Ureter (tissue), 1 donor: ENCODE measurements at places on chromosomes 11 and 22. TPM values are rescaled to one million over a fixed set of nuclear protein-coding genes. Genes with fewer than 3 reads are reported as not detected.

The RIMBP3C gene
- 0.29 TPM for total RNA-seq

The YIF1A gene
- 78.7 TPM for total RNA-seq

The LRRN4CL gene
- 5.0 TPM for total RNA-seq

The PTGDR2 gene
- total RNA-seq = 0.13 TPM

The POTEH gene
- total RNA-seq = not detected

The PRAME gene
- not detected for total RNA-seq

The CD248 gene
- total RNA-seq = 49.2 TPM

The CD3D gene
- total RNA-seq = 10.4 TPM

The APOL1 gene
- total RNA-seq = 115 TPM

The KDM4D gene
- total RNA-seq = 1.2 TPM

The TTC36 gene
- total RNA-seq = 0.60 TPM

The TEX54 gene
- not detected for total RNA-seq

The ARVCF gene
- 11.5 TPM for total RNA-seq

The KCNK4 gene
- not detected for total RNA-seq

The NXPE2 gene
- 0.21 TPM for total RNA-seq

DNA sequence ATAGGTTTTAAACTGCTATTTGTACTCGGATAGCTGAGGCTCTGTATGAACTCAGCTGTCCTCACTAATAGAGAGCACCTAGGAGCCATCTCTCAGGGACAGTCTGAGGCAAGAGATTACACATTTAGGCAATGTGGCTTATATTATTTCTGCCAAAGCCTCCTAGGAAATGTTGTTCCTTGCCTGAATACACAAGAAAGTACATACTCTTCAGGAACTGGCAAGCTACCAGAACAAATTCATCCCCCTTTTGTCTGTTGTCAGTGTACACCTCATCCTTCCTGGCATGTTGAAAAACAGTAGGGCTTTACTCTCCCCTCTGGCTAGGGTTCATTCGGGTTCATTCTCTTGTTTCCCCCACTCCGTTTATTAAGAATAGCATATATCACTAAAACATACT lies 615.9 kb upstream of the FAT3 start:
- no peak for DNase-seq

- DNase-seq = no peak
Measured at GRCh38 chr11:112118176-112118575, 31.5 kb downstream of the SDHD start.

DNA sequence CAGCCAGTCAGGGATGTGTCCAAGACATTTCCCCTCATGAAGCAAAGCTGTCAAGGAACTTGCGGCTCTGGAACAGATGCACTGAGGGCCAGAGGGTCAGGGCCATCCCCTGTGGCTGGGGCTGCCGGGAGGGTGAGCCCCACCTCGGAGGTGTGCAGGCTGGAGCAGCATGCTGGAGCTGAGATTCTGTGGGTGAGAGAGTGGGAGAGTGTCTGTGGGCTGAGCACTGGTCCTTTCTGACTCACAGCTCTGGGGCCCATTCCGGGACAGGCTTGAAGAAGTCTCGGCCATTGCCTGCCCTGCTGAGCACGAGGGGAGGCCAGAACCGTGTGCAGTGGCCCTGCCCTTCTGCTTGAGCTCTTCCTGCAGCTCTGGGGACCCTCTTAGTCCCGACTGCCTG lies 2.1 kb downstream of the OMP start:
- DNase-seq = no peak

- peak; percentile 91 for DNase-seq
Measured at GRCh38 chr11:114059278-114059983, at the start of gene ZBTB16. Gene ZBTB16 (plus strand): TSS chr11:114059711. CDS start chr11:114063301, 3,590 bp downstream.

GRCh38 chr22:47407461-47408025 lies 645.1 kb downstream of the TBC1D22A start:
- no peak for DNase-seq

- no peak for DNase-seq
Measured at GRCh38 chr22:49013707-49014106, 814.0 kb downstream of the BRD1 start.

DNA sequence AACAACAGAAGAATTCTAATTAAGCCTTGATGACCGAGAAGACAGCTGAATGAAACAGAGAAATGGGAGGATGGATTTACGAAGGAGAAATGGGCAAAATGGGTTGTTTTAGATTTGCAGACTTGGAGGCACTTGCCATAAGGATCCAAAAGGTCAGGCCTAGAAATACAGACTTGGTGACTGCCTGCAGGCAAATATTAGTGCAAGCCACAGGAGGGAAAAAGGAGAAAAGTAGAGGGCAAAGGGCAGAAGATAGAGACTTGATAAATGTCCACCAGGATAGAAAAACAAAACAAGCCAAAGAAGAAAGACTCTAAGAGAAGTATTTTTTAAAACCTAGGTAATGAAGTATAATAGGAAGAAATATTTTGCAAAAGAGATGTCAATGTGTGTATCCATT lies 13.1 kb downstream of the CCDC34 start:
- no peak for DNase-seq

- no peak for DNase-seq
Measured at GRCh38 chr11:115984228-115984627, 480.0 kb upstream of the CADM1 start.

DNA sequence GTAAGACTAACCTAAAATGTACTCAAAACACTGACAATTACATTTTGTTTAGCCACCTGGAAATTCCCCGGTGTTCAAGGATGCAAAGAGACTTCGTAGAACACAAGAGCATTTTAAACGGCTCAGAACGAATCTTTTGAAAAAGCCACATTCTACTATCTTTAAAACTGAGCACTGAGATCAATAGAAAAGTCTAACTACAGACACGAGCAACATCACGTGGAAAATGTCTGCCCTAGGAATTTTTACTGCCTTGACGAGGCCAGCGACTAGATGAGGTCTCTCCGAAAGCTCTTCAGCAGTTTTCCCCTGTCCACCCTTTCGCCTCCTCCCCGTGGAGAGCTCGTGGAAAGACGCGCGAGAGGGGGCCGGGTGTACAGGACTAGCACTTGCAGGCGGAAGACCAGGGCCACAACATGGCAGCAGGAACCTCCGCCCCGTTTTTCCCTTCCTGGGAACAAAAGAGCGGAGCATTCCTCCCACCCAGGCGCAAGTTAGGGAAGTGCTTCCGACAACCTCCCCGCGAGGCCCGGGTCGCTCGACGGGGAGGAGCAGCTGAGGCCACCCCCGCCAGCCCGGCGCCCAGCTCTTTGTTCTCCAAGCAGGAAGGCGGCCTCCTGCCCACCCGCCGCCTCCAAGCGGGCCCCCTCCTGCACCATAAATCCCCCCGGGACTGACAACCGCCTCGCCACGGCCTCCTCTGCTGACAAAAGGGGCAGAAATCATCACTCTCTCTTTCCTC lies 1.1 kb downstream of the EIF4G2 start:
- DNase-seq = peak; percentile 77

- no peak for DNase-seq
Measured at GRCh38 chr22:43501878-43502277, 90.1 kb downstream of the MPPED1 start.

DNA sequence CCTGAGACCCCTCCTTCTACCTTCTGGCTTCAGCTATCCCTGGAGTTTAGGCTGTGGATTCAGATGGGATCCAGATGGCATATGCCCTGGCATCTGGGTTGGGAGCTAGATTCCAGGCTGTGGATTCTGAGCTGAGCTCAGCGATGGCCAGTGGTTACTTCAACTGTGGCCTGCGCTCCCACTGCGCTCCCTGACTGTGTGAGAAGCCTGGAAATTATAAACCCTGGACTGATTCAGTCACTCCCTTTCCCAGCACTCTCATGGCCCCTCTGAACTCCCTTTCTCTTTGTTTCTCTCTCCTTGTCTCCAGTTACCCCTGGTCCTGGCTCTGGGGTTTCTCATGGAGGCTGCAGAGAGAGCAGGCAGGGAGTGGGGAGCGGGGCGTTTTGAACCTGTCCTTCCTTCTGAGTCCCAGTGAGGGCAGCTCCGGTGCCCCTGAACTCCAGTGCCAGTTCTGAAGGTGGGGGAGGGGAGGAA lies 4.8 kb downstream of the ARHGEF17 start:
- DNase-seq = no peak

DNA sequence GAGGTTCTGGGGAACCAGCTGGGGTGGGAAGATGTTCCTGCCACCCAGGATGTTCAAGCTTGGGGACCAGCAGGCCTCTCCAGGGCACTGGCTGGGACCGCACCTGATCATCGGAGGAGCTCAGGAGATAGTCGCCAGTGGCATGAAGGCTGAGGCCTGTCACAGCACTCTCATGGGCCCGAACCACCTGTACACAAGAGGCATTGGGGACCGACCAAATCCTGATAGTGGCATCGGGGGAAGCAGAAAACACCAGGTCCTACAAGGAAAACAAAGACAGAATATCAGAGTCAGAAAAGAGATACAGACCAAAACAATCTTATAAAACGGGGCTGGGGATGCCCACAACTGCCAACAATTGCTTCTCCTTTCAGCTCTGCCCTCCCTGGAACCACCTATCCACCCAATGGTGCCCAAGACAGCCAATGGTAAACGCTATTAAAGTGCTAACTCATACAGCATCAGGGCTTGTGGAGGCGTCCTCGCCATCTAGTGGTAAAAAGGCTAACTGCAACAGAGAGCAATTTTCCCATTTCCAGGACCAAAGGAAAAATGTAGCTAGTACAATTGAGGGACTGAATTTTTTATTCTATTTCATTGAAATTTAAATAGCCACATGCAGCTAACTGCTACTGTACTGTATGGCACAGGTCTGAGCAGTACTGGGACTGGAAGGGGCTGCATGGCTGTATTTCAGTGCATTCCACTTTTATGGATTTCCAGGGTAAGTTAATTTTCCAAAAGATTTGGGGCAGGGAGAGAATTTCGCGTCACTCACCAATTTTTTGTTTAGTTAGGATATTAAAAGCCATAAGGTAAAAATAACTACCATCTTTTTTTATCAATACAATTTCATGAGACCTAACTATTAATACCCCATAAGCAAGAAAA lies 7.1 kb downstream of the PRPF19 start:
- DNase-seq = no peak

DNA sequence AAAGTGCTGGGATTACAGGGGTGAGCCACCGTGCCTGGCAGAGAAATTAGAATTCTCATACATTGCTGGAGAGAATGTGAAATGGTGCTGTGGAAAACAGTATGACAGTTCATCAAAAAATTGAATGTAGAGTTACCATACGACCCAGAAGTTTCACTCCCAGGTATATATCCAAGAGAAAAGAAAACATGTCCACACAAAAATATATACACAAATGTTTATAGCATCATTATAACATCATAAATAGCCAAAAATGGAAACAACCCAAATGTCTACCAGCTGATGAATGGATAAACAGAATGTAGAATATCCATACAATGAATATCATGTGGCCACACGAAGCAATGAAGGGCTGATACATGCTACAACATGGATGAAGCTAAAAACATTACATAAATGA lies 34.6 kb downstream of the MED15 start:
- no peak for DNase-seq

- no peak for DNase-seq
Measured at GRCh38 chr11:83336993-83337392, 50.8 kb upstream of the CCDC90B start.

GRCh38 chr11:131710511-131710910 lies 340.1 kb downstream of the NTM start:
- no peak for DNase-seq

DNA sequence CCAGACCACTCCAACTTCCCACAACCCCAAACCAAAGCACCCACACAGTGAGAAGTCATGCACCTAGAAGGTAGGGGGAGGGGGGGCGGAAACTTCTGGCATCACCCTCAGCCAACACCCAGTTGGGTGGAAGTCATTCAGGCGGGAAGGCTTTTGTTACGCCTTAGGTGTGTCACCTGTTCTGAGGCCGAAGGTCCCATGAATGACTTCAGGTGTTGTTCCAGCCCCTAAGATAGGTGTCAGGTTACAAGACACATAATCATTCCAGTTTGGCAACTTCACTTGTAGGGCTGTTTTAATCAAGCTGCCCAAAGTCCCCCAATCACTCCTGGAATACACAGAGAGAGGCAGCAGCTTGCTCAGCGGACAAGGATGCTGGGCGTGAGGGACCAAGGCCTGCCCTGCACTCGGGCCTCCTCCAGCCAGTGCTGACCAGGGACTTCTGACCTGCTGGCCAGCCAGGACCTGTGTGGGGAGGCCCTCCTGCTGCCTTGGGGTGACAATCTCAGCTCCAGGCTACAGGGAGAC lies at the start of gene TMPRSS4:
Gene TMPRSS4, plus strand, starts transcription at position 325 of the 528 bp plus-strand sequence. CDS start 225 bp downstream, outside the sequence.
- peak; percentile 85 for DNase-seq

DNA sequence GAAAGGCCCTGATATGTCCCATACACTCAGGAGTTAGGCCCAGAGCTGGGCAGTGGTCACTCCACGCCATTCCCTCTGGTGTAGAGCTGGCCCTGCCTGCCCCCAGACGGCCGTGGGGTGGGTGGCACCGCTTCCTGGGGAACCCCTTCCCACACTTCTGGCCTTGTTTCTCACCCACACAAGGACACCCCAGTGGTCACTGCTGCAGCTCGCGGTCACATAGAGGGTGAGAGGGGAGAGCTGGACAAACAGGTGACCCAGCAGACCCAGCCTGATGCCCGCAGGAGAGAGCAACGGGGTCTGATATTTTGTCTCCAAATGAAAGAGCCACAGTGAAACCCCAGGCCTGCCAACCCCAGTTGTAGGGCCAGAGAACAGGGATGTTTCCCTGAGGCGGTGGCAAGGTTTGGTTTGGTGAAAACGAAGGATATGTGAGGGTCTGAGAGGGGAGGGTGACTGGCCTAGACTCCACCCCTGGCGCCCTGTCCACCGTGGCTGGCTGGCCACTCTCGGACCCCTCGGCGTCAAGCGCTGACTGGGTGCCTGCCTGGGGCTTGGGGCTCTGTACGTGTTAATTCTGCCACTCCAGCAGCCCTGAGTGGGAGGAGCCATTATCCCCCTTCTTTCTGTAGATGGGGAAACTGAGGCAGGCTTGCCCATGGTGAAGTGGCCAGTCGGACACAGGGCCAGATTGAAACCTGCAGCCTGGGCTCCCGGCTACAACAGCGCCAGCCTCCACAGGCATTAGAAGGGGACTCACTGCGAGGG lies 71.0 kb upstream of the PPARA start:
- no peak for DNase-seq

DNA sequence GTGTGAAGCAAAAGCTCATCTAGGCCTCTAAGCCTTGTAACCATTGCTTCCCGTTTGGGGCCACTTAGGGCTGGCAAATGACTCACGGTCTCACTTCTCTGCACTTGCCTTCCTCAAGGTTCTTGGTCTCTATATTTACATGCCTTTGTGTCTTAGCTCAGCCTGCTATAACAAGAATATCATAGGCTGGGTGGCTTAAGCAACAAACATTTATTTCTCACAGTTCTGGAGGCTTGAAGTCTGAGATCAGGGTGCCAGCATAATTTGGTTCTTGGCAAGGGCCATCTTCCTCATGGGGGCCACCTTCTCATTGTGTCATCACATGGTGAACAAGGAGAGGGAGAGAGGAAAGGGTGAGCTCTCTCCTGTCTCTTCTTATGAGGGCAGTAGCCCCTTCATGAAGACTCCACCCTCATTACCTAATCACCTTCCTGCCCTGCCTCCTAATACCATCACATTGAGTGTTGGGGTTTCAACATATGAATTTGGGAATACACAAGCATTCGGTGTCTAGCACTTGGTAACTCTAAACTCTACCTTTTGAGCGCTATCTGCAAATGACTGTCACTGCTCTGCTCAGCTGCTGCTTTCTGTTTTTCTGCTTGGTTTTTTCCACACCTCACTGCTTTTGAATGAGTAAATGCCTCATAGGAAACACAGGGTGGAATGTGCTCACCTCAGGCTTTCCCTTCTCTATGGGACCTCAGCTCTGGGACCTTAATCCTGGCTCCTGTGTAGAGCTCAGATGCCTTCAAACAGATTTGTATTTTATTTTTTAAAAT lies 16.2 kb upstream of the ME3 start:
- no peak for DNase-seq
